Thymus (tissue), 14 donors: ENCODE measurements at places on chromosomes 1 and 21. TPM values are rescaled to one million over a fixed set of nuclear protein-coding genes. Genes with fewer than 3 reads are reported as not detected.

The LCE1B gene
- total RNA-seq = not detected

The GPR52 gene
- 0.52 TPM for total RNA-seq

The PTCH2 gene
- total RNA-seq = 0.33 TPM

The IL10 gene
- 1.8 TPM for total RNA-seq

The HOOK1 gene
- 4.7 TPM for total RNA-seq

The LHX8 gene
- total RNA-seq = 0.05 TPM

The FH gene
- 39.2 TPM for total RNA-seq

The TFAP2E gene
- 0.52 TPM for total RNA-seq

- H3K36me3 ChIP-seq = no peaks in the 10 kb centered on the region
- no peak overlapping the region for H3K4me3 ChIP-seq
- DNase-seq = no peak
Measured at GRCh38 chr1:172753964-172754363, 95.1 kb downstream of the FASLG start.

GRCh38 chr1:25807480-25808390, 7.7 kb downstream of the SELENON start:
- peaks cover 5% of the 10 kb centered on the region for H3K36me3 ChIP-seq
- H3K4me3 ChIP-seq = no peak overlapping the region
- H3K27ac ChIP-seq = no peak overlapping the region
- H3K4me1 ChIP-seq = no peaks in the 10 kb centered on the region

DNA sequence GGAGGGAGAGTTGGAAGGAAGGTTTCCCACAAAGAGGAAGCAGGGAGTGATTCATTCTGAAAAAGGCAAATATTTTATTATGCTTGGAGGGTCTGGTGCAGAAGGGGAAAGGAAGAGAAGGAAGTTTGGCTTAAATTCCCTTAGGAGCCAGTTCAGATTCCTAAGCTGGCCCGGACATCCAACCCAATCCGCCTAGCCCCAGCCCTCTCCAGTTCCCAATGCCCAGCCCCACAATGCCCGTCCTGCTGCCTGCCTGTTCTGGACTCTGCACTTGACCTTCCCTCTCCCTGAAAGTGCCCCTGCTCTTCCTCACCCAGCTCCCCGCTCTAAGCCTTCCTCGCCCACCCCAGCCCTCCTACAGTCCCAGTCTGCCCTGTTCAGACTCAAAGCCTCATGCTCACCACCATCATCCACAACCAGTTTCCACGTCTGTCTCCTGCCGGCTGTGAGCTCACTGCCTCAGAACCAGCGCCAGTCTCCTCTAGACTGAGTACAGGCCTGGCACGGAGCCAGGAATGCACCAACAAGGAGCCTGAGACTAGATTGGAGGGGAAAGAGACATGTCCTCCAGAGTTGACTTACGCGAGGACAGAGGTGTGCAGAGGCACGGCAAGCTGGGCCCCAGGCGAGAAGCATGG, 18.9 kb downstream of the CAPN2 start:
- no peaks in the 10 kb centered on the region for H3K36me3 ChIP-seq
- DNase-seq = no peak
- peaks cover 39% of the 10 kb centered on the region for H3K4me1 ChIP-seq
- H3K4me3 ChIP-seq = no peak overlapping the region

GRCh38 chr1:206930210-206930798, 8.6 kb upstream of the FCMR start:
- H3K27ac ChIP-seq = no peak overlapping the region
- no peak overlapping the region for H3K4me3 ChIP-seq
- no peaks in the 10 kb centered on the region for H3K27me3 ChIP-seq
- peaks cover 16% of the 10 kb centered on the region for H3K4me1 ChIP-seq
- H3K36me3 ChIP-seq = no peaks in the 10 kb centered on the region

- DNase-seq = peak; percentile 51
- no peaks in the 10 kb centered on the region for H3K27me3 ChIP-seq
- H3K4me3 ChIP-seq = no peak overlapping the region
- H3K36me3 ChIP-seq = no peaks in the 10 kb centered on the region
Measured at GRCh38 chr21:17387030-17387617, 125.7 kb upstream of the CXADR start.

GRCh38 chr1:207051191-207051943, at the start of gene YOD1:
TSS of gene YOD1 (minus strand) at chr1:207051208. CDS start at chr1:207051030, 178 bp downstream.
- DNase-seq = no peak
- peak within 1 kb of the TSS; percentile 96 for H3K4me3 ChIP-seq

DNA sequence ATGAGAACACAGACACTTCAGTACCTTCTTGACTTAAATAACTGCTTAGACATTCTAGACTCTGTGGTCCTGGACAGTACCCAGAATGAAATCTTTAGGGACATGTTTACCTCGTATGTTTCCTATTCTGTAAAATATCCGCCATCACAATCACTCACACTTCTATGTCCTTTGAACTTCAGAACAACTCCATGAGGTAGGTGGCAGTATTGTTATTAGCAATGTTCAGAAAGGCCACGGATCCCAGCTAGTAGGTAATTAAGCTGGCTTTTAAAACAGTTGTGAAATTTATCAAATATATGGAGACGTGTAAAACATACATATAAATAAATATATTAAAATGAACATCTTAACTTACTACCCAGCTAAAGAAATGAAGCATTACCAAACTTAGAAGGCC, 83.4 kb downstream of the CACHD1 start:
- peaks cover 5% of the 10 kb centered on the region for H3K4me1 ChIP-seq
- H3K4me3 ChIP-seq = no peak overlapping the region
- DNase-seq = no peak
- no peak overlapping the region for H3K27ac ChIP-seq
- no peaks in the 10 kb centered on the region for H3K36me3 ChIP-seq

GRCh38 chr1:204377800-204378668, 18.3 kb upstream of the PLEKHA6 start:
- DNase-seq = no peak
- no peaks in the 10 kb centered on the region for H3K4me1 ChIP-seq
- H3K4me3 ChIP-seq = peak overlapping the region; percentile 48

- H3K4me3 ChIP-seq = no peak overlapping the region
- no peaks in the 10 kb centered on the region for H3K27me3 ChIP-seq
- H3K27ac ChIP-seq = no peak overlapping the region
- H3K36me3 ChIP-seq = no peaks in the 10 kb centered on the region
- DNase-seq = no peak
Measured at GRCh38 chr21:42025376-42026081, 15.4 kb upstream of the ZBTB21 start.

DNA sequence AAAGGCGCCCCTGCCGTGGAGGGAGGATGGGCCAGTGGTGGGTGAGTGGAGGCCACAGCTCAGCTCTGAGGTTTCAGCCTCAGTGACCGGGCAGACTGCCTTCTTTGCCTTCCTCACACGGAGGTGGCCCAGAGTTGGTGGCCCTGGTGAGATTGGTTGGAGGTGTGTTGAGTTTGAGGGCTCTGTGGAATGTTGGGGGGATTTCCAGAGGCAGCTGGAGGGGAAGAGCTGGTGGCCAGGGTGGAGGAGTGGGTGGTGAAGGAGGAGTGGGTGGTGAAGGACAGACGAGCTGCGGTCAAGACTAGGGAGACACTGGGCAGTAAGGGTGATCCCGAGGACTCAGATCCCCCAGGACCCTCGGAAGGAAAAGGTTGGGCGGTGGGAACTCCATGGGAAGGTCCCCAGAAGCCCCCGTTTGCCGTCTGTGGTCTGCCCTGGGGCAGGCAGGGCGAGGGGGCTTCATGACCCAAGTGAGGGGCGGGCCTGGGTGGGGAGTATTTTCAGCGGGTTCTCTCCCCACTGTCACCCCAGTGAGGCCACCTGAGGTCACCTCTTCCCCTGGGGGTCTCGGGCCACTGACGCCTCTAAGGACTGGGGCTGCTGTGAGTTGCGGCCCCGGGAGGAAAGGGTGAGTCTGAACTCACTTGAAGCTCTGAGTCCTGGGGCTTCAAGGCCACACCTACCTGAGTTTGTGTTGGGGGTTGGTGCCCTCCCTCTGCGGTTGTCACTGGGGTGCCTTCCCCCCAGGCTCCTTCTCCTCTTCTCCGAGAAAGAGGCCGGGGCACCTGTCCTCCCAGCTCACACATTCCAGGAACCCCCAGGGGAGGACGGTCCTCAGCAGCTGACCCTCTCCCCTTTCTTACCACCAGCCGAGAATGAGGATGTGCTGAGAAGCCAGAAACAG, 22.7 kb upstream of the PIK3CD start:
- H3K4me3 ChIP-seq = peak overlapping the region; percentile 55
- H3K27ac ChIP-seq = peak overlapping the region; percentile 96
- peaks cover 22% of the 10 kb centered on the region for H3K4me1 ChIP-seq
- no peaks in the 10 kb centered on the region for H3K36me3 ChIP-seq

DNA sequence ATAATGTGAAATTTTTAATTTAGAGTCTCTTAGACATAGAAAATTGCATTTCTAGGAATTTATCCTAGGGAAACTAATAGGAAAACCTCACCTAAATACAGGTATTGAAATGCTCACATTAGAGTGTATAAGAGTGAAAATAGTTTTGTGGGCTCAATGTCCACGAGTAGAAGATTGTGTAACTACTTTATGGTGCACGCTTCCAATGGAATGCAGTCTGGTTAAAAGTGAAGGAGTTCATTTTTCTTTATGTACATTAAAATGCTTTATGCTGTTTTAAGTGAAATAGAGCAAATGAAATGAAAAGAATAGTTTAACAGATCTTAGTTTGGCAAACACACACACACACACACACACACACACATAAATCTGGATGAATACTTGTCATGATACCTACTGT, 278.2 kb downstream of the USP25 start:
- no peak overlapping the region for H3K27ac ChIP-seq
- no peak for DNase-seq
- no peaks in the 10 kb centered on the region for H3K36me3 ChIP-seq

DNA sequence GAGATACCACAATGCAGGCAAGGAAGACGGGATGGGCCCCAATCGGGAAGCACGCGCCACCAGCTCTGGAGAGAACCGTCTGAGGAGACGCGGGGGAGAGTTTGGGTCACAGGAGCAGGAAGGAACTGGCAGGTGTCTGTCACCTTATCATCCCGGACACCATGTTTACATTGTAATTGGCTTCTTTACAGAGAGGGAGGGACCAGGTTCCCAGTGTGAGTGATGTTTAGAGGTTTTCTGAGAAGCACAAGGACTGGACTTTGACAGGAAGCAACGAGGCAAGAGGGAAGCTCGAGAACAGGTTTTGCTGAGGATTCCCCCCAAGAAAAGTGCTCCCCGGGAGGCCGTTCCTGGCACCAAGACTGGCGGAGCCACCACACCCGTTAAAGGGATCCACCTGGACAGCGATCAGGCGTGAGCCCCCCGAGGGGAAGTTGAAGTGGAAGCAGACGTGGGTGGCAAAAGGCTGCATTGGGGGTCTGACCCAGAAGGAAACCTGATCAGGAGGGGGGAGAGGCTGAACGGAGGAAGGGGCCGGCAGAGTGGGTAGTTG, 957 bp downstream of the EPS15 start:
- no peaks in the 10 kb centered on the region for H3K27me3 ChIP-seq
- no peak for DNase-seq
- H3K4me3 ChIP-seq = peak overlapping the region; percentile 74
- peaks cover 14% of the 10 kb centered on the region for H3K4me1 ChIP-seq
- H3K36me3 ChIP-seq = no peaks in the 10 kb centered on the region

DNA sequence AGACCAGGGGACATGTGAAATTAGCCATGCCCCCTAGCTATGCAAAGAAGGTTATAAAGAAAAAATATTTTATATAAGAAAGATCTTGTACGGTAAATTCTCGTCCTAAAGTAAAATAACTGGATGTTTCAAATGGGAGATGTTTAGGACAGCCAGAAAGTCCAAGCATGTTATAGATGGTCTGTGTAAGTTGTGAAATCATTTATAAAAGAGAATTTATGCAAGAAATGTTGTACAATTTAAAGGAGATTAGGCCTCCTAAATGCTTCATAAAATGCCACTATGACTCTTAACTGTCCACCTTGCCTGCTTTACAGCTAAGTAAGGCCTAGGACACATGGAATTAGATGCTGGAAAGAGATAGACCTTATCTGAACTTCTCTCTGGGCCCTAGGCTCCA, 118.1 kb upstream of the POGK start:
- H3K36me3 ChIP-seq = no peaks in the 10 kb centered on the region

- no peaks in the 10 kb centered on the region for H3K27me3 ChIP-seq
- no peaks in the 10 kb centered on the region for H3K36me3 ChIP-seq
- peak overlapping the region; percentile 66 for H3K27ac ChIP-seq
- no peak overlapping the region for H3K4me3 ChIP-seq
Measured at GRCh38 chr21:35138665-35139381, 89.7 kb upstream of the RUNX1 start.

DNA sequence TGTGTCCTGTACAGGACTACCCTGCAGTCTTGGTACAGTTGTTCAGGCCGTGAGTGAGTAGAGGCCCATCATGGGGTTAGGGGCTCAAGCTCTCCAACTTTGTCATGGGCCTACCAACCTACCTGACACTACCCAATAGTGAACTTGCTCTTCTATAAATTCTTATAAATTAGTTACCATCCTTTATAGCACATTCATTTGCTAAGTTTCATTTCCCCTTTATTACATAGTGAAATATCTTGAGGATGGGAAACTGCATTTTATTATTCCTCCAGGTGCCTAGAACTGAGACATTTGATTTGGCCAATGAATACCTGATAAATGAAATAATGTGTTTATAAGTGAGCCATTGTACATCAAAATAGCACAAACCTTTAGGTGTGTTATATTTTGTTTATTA, 9.1 kb upstream of the CTH start:
- H3K27me3 ChIP-seq = no peaks in the 10 kb centered on the region
- no peak overlapping the region for H3K27ac ChIP-seq
- H3K36me3 ChIP-seq = no peaks in the 10 kb centered on the region
- no peak overlapping the region for H3K4me3 ChIP-seq

- peak overlapping the region; percentile 23 for H3K27ac ChIP-seq
- DNase-seq = no peak
- no peaks in the 10 kb centered on the region for H3K27me3 ChIP-seq
- no peaks in the 10 kb centered on the region for H3K4me1 ChIP-seq
- no peak overlapping the region for H3K4me3 ChIP-seq
Measured at GRCh38 chr1:170594066-170594626, 62.2 kb downstream of the GORAB start.

- H3K27ac ChIP-seq = no peak overlapping the region
- H3K4me3 ChIP-seq = no peak overlapping the region
- H3K36me3 ChIP-seq = no peaks in the 10 kb centered on the region
- H3K4me1 ChIP-seq = no peaks in the 10 kb centered on the region
Measured at GRCh38 chr1:246008363-246008831, 498.7 kb downstream of the SMYD3 start.

DNA sequence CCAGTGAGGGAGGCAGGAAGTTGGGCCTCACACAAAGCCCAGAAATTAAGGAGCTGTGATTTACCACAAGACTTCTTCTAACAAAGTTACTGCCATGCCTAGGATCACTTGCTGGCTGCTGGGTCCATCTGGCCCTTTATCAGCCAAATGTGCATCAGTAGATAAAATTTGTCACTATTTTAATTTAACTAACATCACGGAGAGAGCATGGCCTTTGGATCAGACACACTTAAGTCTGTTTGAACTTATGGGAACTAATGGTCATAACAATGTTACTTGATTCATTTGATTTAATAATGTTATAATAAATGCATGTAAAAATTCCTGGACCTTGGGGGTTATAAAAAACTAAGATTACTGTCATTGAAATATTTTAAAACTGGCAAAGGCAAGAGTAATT, 67.2 kb upstream of the CCDC190 start:
- no peaks in the 10 kb centered on the region for H3K36me3 ChIP-seq
- H3K27me3 ChIP-seq = no peaks in the 10 kb centered on the region
- H3K4me1 ChIP-seq = no peaks in the 10 kb centered on the region
- DNase-seq = no peak
